ENCODE measurements at places on chromosomes 11 and 22.

- no peak for DNase-seq
These were observed 1.2 kb downstream of the GLB1L3 start for GRCh38 chr11:134277183-134278001.

- no peak for DNase-seq
These were observed 9.0 kb downstream of the NAT10 start for GRCh38 chr11:34114471-34114870.

GRCh38 chr22:20093418-20094196 lies 13.6 kb downstream of the DGCR8 start:
- DNase-seq: no peak

DNA sequence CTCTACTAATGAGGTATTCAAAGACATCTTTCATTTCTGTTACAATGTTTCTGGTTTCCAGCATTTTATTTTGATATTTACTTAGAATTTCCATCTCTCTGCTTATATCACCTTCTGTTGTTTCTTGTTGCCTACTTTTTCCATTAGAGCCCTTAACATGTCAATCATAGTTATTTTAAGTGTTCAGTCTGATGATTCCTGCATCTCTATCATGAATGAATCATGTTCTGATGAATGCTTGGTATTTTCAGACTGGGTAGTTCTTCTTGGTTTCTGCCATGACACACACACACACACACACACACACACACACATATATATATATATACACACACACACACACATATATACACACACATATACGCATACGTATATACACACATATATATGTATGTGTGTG lies 486.4 kb upstream of the ISX start:
- DNase-seq: no peak

GRCh38 chr11:131036514-131036913 lies 120.2 kb upstream of the SNX19 start:
- DNase-seq: no peak

DNA sequence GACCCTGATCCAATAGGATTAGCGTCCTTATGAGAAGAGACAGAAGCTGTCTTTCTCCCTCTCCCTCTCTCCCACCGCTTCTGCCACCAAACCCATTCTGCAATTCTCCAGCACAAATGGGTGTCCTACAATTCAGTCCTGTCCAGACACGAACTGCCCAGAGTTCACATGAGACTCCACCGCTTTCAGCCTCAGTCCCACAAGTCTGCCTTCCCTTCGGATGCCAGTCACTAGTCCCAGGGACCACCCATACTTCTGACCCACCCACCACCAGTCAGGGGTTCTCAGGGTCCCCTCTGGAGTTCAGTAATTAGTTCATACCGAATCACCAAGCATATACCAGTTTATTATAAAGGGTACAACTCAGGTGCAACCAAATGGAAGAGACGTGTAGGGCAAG lies 73.6 kb downstream of the TRIM29 start:
- DNase-seq: no peak

GRCh38 chr11:60977836-60978235 lies 6.4 kb downstream of the CD6 start:
- DNase-seq: no peak

GRCh38 chr11:114783805-114784204 lies 105.5 kb downstream of the NXPE2 start:
- no peak for DNase-seq

DNA sequence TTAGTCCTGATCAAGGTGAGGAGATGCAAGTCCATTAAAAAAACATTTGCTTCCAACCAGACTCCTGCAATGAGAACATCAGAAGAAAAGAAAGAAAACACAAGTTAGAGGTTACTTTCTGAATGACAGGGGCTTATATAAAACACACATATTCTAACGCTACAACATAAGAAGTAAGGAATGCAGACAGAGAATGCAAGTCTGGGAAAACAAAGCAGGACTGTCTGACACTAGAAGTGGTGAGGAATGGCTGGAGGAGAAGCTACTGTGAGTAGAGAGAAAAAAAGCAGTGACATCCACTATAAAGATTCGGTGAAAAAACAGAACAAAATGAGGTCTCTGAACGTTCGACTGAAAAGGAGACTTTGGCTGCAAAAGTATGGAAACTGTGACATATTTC lies 12.3 kb downstream of the TMEM216 start:
- no peak for DNase-seq

GRCh38 chr11:75802913-75803820 lies 11.8 kb upstream of the UVRAG start:
- peak; percentile 62 for DNase-seq

DNA sequence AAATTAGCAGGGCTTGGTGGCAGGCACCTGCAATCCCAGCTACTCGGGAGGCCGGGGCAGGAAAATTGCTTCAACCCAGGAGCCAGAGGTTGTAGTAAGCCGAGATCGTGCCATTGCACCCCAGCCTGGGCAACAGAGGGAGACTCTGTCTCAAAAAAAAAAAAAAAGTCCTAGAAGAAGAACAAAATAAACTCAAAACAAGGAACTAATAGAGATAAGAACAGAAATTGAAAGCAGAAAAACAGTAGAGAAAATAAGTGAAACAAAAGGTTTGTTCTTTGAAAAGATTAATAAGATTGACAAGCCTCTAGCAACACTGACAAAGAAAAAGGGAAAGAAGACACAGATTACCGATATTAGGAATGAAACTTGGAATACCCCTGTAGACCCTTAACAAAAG lies 45.1 kb upstream of the CBX7 start:
- no peak for DNase-seq

DNA sequence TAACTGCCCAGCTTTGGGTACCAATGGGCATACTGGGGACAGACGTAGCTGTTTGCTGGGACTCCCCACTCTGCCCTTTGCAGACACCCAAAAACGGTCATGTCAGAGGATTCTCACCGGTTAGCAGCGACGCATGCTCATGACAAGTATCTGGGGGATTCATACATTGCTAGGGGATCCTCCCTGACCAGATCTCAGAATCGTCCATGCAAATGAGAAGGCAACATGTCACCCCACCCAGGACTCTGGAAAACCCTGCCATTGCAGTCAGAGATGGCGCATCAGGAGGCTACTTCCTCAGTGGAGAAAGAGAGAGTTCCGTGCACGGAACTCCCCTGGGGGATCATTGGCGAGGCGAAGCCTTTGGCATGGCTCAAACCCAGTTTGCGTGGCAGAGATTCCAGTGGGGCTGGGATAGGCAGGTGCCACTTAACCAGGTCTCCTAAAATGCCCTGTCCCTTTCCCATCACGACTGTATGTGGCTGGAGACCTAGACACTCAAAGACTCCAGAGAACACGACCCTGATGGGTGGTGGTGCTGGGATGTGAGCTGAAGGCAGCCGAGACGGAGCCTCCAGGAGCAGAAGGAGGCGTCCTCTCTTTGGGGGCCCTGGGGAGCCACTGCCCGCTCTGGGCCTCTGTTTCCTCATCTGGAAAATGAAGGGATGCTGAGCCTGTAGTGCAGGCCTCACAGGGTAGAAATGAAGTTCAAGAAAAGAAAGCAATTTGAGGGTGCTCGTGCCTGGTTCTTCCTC lies 4.9 kb downstream of the RGL4 start:
- DNase-seq: no peak

GRCh38 chr11:106369224-106369623 lies 291.8 kb downstream of the AASDHPPT start:
- DNase-seq: no peak

GRCh38 chr11:78982473-78982872 lies 407.8 kb upstream of the NARS2 start:
- DNase-seq: no peak

DNA sequence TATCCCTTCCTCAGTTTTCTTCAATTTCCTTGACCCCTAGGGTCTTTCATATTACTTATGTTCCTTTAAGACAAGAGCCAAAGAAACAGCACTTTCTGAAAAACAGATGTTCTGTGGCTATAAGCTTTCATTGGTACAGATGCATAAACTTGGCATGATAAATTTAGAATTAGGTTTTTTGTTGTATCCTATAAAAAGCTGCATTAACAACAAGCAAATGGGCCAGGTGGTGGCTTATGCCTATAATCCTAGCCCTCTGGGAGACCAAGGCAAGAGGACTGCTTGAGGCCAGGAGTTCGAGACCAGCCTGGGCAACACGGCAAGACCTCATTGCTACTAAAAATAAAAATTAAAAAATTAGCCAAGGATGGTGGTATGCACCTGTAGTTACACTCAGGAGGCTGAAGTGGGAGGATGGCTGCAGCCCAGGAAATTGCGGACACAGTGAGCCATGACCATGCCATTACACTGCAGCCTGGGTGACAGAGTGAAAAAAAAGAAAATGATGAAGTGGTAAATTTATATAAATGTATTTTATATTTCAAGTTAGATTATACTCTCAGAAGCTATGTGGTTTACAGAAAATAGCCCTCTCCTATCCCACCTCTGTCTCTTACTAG lies 18.3 kb downstream of the KMT5B start:
- DNase-seq: no peak

GRCh38 chr11:1600626-1601025 lies 2.5 kb upstream of the KRTAP5-2 start:
- DNase-seq: no peak

GRCh38 chr11:8828580-8829361 lies 82.2 kb upstream of the AKIP1 start:
- DNase-seq: no peak

- DNase-seq: no peak
These were observed 1.7 kb upstream of the SCUBE2 start for GRCh38 chr11:9092853-9093778.

DNA sequence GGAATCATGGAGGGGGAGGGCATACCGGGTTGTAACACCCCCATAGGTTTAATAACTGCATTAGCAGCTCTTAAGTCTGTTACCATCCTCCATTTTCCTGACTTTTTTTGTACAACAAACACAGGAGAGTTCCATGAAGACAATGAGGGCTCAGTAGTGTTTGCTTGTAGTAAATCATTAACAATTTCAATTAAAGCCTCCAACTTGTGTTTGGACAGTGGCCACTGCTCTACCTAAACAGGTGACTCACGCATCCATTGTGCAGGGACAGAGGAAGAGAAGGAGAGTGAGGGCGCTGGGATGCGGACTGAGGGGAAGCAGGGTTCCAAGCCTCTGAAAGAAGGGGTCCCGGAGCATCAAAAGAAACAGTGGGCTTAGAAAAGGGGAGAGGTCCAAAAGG lies 21.3 kb upstream of the MTNR1B start:
- DNase-seq: no peak

GRCh38 chr22:26406118-26406517 lies 22.9 kb upstream of the ASPHD2 start:
- no peak for DNase-seq

- no peak for DNase-seq
These were observed 3.0 kb downstream of the TTC12 start for GRCh38 chr11:113317339-113317738.

- DNase-seq: no peak
These were observed 128.8 kb downstream of the RASSF10 start for GRCh38 chr11:13137844-13138301.

DNA sequence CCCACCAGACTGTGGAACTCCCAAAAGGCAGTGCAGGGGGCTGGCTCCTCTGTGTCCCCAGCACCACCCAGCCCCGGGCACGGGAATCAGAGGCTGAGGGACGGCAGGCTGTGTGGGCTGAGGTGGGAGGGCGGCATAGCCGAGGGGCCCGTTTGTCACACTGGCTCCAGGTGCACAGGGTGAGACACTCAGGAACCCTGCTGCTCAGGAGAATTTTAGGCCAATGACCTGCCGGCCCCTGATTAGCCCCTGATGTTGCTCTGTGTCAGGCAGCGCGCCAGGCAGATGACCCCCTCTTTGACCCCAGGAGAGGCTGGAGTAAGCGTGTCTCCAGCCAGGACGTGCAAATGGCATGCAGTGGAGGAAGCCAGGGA lies 52.7 kb downstream of the RTL6 start:
- no peak for DNase-seq

DNA sequence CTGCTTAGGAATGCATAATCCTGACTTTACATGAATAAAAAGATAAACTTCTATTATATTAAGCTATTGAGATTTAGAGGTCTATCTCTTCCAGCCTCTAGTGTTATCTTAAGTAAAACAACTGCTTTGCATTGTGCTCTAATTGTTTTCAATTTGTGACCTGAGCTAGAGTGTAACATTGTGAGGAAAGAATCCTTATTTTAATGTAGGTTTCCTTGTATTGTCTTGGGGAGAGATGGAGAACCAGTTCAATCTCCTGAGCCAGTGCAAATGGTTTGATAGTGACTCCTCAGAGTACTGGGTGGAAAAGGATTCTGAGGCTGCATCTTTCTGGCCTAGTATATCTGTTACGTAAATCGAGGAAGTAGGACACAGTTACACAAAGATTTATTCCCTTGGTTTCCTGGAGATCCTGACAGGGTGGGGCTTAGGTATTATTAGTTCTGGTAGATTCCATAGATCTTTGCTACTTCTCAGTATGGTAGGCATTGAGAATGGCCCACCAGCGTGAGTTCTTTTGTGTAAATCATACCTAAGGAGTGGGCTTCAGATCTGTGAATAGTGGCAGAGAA lies 683.5 kb upstream of the CCDC179 start:
- DNase-seq: no peak

GRCh38 chr11:20047006-20047768 lies 113.1 kb downstream of the DBX1 start:
- no peak for DNase-seq

GRCh38 chr11:15114501-15115475 lies at the start of gene INSC:
Gene INSC (plus strand): TSS chr11:15114923. CDS start chr11:15149175, 34,252 bp downstream.
- no peak for DNase-seq

DNA sequence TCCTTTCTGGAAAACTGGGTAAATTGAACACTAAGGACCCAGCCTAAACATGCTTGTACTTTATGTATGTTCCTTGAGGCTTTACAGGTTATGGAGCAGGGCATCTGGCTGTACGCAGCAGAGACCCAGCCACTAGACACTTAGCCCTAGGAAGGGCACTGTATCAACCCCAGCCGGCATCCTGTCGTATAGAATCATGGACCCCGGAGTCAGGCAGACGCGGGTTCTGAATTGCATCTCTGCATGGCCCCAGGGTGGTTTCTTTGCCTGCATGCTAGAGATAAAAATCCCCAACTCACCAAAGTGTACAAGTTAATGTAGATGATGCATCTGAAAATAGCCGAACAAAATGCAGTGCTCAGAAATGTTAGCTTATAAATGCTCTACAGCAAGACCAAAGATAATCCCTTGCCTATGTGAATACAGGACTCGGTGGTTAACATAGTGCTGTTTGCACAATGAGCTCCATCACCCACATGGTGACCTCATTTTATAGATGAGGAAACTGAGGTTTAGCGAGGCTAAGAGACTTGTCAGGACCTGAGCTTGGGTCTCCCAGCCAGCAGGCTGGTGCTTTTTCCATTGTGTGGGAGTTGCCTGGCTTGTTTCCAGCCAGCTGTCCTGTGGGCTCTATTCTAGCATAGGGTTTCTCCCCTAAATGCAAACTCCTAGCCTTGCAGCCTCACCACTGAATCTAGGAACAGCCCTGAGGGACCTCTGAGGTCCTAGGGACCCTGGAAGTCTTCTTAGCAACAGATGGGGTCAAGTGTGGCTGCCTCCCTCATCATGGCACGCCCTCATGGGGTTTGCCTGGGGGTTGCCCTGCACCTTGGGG lies 7.3 kb downstream of the CD6 start:
- DNase-seq: no peak
